ENCODE measurements at places on chromosomes 16 and 17.

DNA sequence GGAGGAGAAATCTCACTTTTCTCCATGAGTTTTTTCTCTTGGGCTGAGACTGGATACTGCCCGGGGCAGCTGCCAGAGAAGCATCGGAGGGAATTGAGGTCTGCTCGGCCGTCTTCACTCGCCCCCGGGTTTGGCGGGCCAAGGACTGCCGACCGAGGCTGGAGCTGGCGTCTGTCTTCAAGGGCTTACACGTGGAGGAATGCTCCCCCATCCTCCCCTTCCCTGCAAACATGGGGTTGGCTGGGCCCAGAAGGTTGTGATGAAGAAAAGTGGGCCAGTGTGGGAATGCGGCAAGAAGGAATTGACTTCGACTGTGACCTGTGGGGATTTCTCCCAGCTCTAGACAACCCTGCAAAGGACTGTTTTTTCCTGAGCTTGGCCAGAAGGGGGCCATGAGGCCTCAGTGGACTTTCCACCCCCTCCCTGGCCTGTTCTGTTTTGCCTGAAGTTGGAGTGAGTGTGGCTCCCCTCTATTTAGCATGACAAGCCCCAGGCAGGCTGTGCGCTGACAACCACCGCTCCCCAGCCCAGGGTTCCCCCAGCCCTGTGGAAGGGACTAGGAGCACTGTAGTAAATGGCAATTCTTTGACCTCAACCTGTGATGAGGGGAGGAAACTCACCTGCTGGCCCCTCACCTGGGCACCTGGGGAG, 19.1 kb downstream of the NGFR start:
- DNase-seq: no peak

DNA sequence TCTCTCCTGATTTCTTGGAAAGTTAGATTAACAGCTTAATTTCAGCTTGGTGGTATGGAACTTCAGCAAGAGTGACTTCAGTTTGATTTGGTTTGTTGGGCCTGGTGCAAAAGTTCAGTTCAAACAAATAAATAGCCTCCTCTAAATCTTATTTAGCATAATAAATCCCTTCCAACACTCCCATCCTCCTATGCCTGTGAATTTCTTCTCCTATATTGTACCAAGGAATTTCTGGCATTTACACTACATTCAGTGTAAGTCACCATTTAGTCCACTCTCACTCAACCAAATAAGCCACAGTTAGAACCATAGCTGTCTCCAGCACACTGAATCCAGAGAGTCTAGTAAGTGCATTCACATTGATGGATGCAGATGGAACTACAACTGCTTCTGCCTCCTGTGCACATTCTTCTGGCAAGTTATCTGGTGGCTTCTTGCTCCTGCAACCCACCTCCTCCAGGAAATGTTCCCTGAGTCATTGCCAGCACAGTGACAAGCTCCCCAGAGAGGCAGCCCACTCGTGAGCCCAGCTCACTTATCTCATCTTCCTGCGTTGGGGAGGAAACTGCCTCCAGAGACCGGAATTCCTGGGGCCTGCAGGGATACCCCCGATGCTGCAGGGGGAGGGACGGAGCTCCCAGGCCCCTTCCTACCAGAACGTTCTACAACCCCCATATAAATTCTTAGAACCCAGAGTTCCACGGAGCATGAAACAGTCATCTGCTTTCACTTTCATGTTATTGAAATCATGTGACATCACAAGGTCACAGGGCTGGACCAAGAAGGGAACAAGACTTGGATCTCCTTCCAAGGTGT, 318.3 kb downstream of the PHKB start:
- DNase-seq: no peak

- DNase-seq: no peak
These were observed 40.7 kb downstream of the COTL1 start for GRCh38 chr16:84577034-84577803.

DNA sequence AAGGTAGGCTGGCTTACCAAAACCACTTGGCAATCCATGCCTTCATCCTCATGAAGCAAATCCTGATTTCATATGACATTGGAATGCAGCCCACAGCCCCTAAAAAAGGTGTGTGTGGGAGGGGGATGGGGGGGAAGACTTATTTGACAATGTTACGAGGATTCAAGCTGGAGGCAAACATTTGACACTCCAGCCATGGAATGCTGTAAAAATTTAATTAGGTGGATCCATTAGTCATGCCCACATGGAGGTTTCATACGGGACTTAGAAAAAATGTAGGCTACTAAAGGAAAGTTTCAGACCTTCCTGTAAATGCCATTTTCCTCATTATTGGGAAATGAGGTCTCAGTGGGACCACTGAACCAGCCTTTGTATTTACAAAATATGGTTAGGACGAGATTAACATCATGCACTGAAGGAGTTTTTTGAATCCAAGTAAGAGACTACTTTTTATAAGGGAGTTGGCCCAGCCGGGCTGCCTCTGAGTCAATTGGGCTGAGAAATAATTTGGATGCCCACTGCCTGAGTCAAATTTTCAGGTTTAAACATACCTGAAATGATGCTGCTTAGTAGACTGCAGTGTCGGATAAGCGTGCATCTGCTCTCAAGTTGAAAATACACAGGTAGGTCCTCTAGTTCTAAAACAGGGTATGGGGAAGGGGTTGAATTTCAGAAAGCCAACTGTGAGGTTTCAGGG, 44.6 kb upstream of the MAF start:
- DNase-seq: no peak

DNA sequence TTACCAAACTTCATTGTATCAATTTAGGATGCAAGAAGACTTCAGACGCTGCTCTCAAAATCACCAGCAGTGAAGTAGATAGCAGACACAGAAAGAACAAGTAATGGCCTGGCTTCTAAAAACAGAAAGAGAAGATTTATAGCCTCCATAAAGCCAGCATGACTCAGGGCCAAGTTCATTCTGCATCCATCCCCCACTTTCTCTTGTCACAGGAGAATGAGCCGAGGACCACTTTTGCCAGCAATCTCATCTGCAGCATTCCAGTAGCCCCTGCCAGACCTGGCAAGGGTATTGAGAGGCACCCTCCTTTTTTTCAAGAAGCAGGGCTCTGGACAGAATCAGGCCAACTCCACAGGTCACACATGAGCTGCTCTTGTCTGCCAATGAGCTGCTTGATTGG, 355.4 kb upstream of the SOX9 start:
- DNase-seq: no peak

GRCh38 chr16:8931859-8932258, 31.8 kb downstream of the USP7 start:
- no peak for DNase-seq

GRCh38 chr16:63067141-63067540, 1030.9 kb upstream of the CDH8 start:
- DNase-seq: no peak

- DNase-seq: no peak
These were observed 202.4 kb downstream of the AXIN2 start for GRCh38 chr17:65359016-65359415.

DNA sequence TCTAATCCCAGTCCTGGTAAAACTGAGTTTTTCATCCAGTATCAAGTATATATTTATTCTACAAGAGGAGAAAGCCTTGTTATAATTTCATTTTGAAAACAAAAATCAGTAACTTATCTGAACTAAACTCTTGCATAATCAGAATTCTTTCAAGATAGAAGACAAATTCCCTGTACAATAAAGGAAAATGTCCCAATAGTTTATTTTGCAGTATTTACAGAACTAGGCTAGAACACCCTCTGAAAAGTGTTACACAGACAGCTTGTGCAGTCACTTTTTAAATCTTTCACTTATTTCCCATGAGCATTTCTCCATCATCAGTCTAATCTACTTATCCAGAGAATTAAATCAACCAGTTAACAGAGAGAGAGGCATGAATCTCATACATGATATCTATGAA, 48.5 kb downstream of the SPOP start:
- DNase-seq: no peak

GRCh38 chr17:58066401-58066800, 16.8 kb upstream of the DYNLL2 start:
- no peak for DNase-seq

- no peak for DNase-seq
These were observed 28.7 kb downstream of the MPRIP start for GRCh38 chr17:17070931-17071330.

GRCh38 chr17:49866882-49867413, 19.1 kb upstream of the TAC4 start:
- DNase-seq: no peak

GRCh38 chr16:8172551-8172950, 417.8 kb downstream of the TMEM114 start:
- DNase-seq: no peak

DNA sequence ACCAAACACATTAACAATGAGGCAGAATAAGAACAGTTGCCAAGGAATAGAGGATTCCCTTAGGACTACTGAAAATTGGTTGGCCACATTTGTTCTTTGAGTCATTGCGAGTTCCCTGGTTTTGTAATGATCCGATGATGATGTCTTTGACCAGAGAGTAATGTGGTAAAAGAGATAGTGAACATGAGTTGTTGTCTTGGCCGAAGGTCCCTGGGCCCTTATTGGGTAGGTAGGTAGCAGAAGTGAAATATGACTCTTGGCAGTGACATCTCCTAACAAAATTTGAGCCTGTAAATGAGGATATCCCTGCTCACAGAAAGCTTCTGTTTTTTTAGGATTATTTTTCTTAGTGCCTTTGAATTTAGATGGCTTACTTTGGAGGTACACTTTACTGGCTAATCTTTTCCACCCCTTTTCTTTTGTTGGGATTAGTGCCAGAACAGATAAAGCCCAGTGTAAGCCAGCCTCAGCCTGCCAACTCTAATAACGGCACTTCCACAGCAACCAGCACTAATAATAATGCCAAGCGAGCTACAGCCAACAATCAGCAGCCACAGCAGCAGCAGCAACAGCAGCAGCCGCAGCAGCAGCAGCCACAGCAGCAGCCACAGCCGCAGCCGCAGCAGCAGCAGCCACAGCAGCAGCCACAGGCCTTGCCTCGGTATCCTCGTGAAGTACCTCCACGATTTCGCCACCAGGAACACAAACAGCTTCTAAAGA, 47.2 kb downstream of the TNRC6A start:
- no peak for DNase-seq

DNA sequence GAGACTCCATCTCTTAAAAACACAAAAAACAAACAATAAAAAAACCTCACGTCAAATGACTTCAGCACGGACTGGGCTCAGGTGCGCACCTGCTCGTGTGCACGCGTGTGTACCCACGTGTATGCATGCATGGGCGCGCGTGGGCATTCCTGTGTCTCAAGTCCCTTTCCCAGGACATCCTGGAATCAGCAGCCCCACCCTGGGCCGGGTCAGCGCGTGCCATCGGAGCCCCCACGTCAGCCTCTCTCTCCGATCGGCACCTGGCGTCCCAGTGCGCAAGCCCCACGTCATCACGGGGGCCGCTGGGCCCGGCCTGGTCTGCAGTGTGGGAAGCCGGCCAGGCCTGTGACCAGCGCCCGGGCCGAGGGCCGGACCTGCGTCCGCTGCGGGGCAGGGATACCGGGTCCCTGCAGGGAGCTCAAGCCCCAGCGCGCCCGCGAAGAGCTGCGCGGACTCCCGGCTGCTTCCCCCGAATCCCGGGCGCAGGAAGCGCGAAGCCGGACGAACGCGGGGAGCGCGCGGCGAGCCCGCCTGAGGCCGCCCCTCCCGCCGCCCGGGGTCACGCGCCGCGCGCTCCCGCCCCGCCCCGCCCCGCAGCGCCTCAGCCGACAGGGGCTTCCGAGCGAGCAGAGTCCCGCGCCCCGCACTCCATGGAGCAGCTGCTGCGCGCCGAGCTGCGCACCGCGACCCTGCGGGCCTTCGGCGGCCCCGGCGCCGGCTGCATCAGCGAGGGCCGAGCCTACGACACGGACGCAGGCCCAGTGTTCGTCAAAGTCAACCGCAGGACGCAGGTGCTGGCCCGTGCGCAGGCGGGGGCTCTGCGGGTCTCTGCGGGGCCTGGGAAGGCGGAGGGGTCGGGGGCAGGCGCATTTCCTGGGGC, at the start of gene FN3K:
Gene FN3K (plus strand): TSS at position 629 of the 880 bp plus-strand sequence. CDS start 22 bp downstream, at position 651.
- DNase-seq: no peak

GRCh38 chr17:28085766-28086165, 43.3 kb downstream of the NLK start:
- no peak for DNase-seq

GRCh38 chr16:28283798-28284577, 8.3 kb upstream of the SBK1 start:
- no peak for DNase-seq

- DNase-seq: no peak
These were observed 24.8 kb downstream of the SLFN12 start for GRCh38 chr17:35407531-35407930.

DNA sequence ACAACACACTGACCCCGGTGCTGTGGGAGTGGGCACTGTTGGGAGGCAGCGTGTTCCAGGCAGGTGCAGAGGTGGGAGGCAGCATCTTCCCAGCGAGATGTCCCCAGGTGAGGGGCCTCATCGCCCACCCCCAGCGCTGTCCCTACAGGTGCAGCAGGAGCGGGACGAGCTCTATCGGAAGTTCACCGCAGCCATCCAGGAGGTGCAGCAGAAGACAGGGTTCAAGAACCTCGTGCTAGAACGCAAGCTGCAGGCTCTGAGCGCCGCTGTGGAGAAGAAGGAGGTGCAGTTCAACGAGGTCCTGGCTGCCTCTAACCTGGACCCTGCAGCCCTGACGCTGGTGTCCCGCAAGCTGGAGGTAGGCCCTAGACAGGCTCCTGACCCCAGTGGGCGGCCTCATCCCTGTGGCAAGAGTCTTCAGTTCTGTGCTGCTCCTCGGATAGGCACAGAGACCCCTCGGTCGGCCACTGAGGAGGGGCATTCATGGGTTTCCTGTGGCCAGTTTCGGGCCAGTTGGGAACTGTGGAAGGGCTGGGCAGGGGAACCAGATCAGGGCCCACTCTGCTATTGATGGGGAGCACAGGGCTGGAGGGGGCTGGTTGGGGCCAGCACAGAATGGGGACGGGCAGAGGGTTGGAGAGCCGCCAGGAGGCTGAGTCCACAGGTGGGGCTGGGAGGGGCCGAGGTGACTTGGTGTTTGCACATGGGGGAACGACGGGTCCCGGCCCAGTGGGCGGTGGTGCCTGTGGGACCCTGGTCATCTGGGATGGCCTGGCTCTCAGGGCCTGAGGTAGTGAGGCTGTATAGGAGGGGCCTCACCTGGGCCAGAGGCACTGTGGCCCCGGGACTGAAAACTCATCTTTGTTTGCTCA, 21.1 kb upstream of the DBNDD1 start:
- DNase-seq: no peak

GRCh38 chr17:58281511-58282011, 826 bp upstream of the MPO start:
- DNase-seq: no peak

- no peak for DNase-seq
These were observed 200.9 kb upstream of the SOX9 start for GRCh38 chr17:71919896-71920295.

GRCh38 chr16:31636433-31636832, 108.7 kb downstream of the AHSP start:
- DNase-seq: no peak

- DNase-seq: no peak
These were observed 36.8 kb upstream of the RASD1 start for GRCh38 chr17:17532991-17533390.

- no peak for DNase-seq
These were observed 54.4 kb upstream of the PABPN1L start for GRCh38 chr16:88920618-88921590.

GRCh38 chr16:74015953-74016352, 280.7 kb upstream of the PSMD7 start:
- DNase-seq: no peak

GRCh38 chr16:13245713-13246377, 344.4 kb downstream of the SHISA9 start:
- no peak for DNase-seq

- no peak for DNase-seq
These were observed 4.8 kb downstream of the TBC1D16 start for GRCh38 chr17:80030730-80031410.

Data from cortex of kidney (tissue), 1 donor.